ENCODE measurements at places on chromosomes 5 and 9. TPM values are rescaled to one million over a fixed set of nuclear protein-coding genes. Genes with fewer than 3 reads are reported as not detected.

- peak; percentile 1 for DNase-seq
Measured at GRCh38 chr5:89036704-89037489, 153.9 kb upstream of the MEF2C start.

DNA sequence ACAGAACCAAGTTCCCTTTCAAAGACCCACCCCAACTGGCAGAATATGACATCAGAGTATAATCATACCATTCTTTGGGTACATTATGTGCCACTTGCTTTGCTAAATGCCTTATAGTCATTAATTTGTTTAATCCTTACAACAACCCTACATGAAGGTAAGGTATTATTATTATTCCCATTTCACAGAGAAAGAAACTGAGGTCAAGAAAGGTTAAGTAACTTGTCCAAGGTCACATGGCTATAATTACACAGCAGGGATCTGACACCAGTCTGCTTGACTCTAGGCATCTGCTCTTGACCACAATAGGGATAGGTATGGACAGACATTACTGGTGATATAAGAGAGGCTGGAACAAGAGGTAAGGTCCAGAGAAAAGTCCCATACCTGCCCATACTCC lies 1.2 kb downstream of the FCHSD1 start:
- DNase-seq: no peak

Gene OMD
- 0.33 TPM for total RNA-seq

Gene EXD3
- 5.2 TPM for total RNA-seq

GRCh38 chr5:317086-317811 lies 4.3 kb upstream of the AHRR start:
- peak; percentile 59 for DNase-seq

- peak; percentile 69 for DNase-seq
Measured at GRCh38 chr5:73640861-73641320, 14.9 kb downstream of the ARHGEF28 start.

GRCh38 chr9:128704356-128704670 lies 2.0 kb downstream of the PKN3 start:
- DNase-seq: no peak

Gene CTNND2
- 1.9 TPM for total RNA-seq

- DNase-seq: no peak
Measured at GRCh38 chr9:4344946-4345345, 45.1 kb upstream of the GLIS3 start.

DNA sequence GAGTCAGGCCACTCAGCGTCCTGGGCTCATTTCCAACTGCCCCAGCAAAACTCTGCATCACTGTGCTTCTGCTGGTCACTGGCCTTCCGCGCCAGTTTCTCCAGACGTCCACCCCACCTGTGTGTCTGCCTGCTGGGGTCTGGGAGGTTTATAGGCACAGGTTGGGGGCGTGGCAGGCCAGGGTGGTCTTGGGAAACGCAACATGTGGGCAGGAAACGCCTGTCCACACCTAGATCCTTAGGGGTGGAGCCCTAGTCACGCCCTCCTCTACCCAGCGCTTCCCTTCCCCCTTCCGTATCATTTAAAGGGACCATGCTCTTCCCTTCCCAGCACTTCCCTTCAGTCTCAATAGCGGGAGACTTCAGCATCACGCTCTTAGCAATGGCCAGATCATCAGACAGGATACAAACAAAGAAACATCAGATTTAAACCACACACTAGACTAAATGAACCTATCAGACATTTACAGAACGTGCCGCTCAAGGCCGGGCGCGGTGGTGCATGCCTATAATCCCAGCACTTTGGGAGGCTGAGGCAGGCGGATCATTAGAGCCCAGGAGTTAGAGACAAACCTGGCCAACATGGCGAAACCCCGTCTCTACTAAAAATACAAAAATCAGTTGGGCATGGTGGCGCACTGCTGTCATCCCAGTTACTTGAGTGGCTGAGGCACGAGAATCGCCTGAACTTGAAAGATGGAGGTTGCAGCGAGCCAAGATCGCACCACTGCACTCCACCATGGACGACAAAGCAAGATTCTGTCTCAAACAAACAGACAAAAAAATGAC lies 11.8 kb upstream of the BTNL9 start:
- DNase-seq: no peak

Gene ADGRD2
- not detected for total RNA-seq

DNA sequence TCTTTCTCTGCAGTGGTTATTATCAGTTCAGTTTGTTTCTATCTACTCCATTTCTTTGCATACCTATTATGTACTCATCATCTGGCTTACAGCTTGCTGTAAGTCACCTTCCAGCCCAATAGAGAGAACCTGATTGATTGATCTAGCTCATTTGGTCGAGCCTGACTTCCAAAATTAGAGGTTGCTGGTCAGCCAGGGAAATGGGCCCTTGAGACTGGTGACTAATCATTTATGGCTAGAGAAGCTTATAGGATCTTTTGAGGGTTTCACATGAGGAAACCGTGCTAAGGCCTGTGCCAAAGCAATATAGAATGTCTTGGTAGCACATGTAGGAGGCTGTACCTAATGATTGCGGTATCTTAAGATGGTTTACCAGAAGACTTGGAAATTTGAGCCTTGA lies 5.8 kb downstream of the SREK1 start:
- no peak for DNase-seq

Gene DOCK8
- total RNA-seq: 0.18 TPM

GRCh38 chr9:125374443-125375309 lies 113.0 kb downstream of the GAPVD1 start:
- peak; percentile 77 for DNase-seq

DNA sequence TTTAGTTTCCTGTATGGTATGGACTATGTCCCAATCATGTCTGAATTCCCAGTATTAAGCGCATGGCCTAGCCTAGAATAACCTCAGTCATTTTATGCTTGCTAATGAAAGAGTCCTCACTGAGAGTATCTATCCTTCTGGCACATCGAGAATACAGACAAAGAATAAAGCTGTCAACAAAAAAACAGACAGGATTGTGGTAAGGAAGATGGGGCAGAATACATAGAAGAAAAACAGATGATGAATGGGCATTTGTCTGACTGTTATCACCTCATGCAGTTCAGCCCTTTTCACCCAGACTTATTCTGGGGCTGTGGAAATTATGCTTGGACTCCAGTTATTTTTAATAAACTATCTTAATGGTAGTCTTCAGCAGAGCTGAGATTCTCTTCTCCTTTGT lies 363.8 kb upstream of the TNC start:
- DNase-seq: no peak

Gene EMB
- 0.16 TPM for total RNA-seq

GRCh38 chr5:178471711-178472110 lies 118.5 kb downstream of the COL23A1 start:
- no peak for DNase-seq

Gene NCS1
- 10.7 TPM for total RNA-seq

DNA sequence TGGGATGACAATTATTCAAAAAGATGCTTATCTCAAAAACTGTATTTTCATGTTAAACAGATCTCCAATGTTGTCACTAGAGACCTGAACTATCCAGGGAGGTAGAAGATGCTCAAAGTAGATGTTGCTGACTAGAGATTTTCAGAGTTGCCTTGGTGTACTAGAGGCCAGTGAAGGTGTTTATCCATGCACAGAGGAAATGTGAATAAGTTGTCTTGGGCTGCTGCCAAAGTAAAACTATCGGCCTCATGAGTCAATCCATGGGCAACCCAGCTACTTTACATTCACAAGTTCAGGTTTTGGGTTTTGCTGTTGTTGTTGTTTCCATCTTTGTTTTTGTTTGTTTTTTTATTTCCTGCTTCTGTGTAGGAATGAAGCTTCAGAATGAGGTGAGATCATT lies 141.1 kb upstream of the RANBP3L start:
- peak; percentile 64 for DNase-seq

GRCh38 chr5:42595597-42595996 lies 161.0 kb upstream of the CCDC152 start:
- no peak for DNase-seq

- DNase-seq: no peak
Measured at GRCh38 chr9:5569409-5569808, 59.1 kb downstream of the PDCD1LG2 start.

DNA sequence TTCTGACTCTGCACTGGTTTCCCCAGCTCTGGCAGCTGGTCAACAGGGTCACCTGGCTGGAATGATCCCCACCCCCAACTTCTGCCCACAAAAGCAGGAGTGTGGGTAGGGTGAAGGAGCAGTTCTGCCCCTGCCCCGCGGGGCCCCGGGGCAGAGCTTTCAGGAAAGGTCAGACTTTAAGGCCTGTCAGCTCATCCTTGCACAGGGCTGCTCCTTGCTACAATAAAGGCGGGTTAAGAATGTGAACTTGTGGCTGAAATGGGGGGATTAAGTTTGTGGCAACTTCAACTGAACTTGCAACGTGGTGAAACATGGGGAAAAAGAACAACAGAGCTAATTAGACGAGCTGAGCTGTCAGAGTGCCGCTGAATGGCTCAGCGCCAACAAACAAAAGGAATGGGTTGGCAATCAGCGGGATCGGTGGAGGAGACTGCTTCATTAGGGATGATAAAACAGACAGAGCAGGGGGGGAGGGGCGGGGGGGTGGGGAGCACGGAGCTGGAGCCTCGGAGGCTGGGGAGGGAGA lies 50.8 kb downstream of the CRB2 start:
- DNase-seq: no peak

GRCh38 chr5:148499452-148499851 lies 115.7 kb downstream of the FBXO38 start:
- no peak for DNase-seq

- DNase-seq: peak; percentile 66
Measured at GRCh38 chr9:127163409-127163808, 41.0 kb upstream of the ANGPTL2 start.

GRCh38 chr5:83946516-83946915 lies 225.9 kb upstream of the HAPLN1 start:
- DNase-seq: no peak

Gene TAF11L10
- total RNA-seq: not detected

GRCh38 chr9:131307974-131308373 lies 18.5 kb downstream of the PLPP7 start:
- DNase-seq: no peak

DNA sequence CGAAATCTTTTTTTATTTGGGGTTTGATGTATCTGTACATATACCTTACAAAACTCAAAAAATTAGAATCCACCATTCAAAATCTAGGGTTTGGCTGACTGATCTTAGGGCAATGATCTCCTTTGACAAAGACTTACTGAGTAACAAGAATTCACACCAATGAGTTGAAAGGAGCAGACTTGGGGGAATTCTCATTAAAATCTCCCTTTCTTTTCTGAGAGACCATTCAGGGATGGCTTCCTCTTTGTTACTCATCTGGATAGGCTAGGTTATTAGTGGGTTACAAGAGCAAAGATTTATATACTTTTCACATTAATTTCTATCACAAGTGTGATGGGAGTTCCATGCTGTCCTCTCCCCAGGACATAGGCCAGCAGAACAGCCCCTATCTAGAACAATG lies 661.0 kb downstream of the KCTD16 start:
- no peak for DNase-seq

DNA sequence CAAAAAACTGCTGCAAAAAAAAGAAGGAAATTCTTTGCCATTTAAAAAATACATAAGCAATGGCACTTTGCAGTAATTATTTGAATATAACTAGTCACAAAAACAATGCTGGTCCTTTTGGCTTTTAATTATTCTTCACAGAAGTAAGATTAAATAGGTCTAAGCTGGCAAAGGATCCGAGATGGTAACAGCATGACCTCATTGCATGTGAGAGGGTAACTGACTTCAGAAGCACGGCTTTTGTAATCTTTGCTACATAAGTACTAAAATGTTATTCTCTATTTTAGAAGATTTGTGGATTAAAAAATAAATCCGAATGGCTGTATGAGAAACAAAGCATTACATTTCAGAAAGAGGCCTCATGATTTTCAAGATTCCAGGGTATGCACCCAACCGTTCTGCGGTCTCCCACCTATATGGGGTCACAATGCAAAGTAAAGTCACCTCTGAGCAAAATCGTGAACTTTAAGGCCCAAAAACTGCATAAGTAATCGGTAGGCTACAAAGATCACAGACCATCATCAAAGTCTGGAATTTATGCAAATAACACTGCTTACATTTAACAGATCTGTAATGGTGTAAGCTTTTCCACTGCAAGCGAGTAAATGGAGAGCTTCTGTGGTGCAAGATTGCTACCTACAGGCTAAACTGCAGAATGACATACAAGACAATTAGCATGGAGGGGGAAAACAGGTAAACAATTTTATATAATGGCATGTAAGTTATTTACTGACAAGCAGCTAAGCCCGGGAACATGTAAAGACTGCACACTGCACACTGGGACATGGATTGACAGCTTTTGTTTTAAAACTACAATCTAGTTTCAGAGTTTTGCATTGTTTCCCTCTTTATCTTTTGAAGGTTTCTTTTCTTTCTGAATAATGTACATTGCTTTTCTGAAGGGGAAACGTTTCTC lies 231.6 kb downstream of the SLF1 start:
- peak; percentile 74 for DNase-seq

DNA sequence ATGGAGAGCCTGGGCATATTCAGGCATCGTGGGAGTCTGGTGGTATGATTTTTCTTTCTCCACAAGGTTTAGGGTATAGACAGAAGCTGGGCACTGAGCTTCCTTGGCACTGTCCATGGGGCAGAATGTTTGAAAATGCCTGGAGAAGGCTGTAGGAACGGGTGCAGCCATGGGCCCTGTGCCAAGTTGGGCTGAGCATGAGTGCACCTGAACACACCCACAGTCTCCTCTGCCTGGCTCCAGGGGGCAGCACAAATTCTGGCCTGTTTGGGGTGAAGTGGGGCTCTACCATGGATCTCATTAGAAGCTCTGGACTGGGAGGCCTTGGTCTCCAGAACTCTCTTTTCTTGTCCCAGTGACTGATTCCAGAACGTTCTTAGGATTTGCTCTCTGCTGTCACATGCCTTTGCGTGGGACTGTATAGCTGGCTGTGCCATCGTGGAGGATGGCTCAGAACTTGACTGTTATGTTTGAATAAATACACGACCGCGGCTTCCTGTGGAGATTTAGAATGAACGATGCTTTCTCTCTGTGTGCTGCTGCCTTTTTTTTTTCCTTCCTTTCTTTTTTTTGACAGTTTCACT lies 229.8 kb downstream of the FANCC start:
- no peak for DNase-seq

Gene PAEP
- not detected for total RNA-seq

Gene CDKN2B
- 16.0 TPM for total RNA-seq

DNA sequence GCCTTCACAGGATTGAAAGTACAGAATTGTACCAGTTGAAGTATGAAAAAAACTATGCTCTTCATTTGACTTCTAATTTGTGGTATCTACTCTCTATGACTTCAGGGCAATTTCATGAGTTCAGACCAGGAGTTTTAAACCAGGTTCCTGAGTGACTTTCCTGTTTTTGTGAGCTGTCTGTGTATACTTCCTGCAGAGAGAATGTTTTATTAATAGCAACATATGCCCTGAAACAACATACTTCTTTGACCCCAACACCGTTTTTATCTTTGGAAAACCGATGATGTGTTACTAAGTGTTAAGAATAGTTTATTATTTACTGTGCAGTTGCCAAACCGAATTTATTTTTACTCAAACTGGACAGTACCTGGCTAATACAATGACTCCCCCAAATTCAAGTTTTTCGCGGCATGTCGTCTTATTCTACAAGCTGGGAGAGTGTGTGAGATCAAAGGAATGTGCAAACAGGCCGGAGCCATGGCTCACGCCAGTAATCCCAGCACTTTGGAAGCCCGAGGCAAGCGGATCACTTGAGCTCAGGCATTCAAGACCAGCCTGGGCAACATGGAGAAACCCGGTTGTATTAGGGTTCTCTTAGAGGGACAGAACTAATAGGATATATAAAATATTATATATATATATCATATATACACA lies 58.7 kb upstream of the ERBIN start:
- peak; percentile 7 for DNase-seq

Gene FAM221B
- total RNA-seq: not detected

- no peak for DNase-seq
Measured at GRCh38 chr5:40738502-40738901, 17.3 kb downstream of the TTC33 start.

Gene CATSPER3
- 0.09 TPM for total RNA-seq

All from fibroblast of the aortic adventitia (primary cell).